Cortex of kidney (tissue), 1 donor: ENCODE measurements at places on chromosomes 2 and 18.

- DNase-seq, result no peak
Measured at GRCh38 chr2:182650704-182651103, 65.4 kb upstream of the DNAJC10 start.

DNA sequence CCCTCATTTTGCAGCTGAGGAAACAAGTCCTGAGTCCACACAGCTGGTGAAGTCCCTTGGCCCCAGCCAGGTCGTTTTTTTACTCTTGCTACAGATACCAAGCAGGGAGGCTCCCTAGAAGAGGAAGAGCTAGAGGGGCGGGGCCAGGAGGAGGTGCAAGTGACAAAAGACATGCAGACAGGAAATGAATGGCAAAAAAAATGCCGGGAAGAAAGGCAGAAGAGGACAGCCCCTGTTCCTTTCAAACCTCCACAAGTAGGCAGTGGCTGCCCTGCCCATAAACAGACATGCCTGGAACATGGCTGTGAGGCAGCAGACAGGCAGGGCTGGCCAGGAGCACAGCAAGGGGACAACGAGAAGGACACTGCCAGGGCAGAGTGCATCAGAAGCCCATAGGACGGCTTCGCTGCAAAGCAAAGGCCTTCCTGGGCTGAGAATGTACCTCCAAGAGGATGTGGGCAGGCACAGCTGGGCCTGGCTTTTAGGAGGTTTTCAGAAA lies 108.7 kb downstream of the ZBTB7C start:
- DNase-seq, result no peak

- DNase-seq, result no peak
Measured at GRCh38 chr2:62511636-62512035, 5.6 kb upstream of the TMEM17 start.

DNA sequence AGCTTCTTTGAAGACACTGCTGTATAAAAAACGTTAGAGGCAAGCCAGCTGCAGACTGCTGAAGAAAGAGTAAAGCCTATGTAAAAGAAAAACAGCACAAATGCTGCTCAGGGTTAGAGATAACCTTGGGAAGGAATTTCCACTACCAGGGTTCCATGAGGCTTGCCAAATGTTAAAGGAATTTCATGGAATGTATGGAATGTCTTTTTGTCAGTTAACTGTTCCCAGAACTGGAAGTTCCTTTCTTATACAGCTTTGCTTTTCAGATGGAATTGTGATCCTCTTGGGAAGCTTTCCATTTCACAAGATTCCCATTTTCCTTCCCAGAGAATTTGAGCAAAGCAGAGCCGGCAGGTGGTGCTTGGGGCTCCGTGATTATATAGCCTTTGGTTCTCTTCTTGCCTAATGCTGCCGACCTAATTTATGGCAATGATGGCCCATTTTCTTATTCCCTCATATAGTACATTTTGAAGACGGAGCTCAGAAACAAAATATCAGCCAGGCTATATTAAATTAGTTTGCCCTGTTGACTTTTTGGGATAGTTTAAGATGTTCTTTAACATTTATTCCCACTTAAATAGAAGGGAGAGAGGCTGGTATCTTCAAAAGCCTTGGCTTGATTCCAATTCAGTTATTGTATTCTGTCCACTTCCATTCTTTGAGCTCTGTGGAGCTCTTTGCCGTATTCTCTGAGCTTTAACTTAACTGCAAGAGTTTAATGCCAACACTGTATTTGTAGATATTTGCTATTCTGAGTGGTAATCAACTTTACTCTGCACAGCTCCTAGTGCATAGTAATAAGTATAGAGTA lies 162.3 kb downstream of the PHLPP1 start:
- DNase-seq, result no peak

DNA sequence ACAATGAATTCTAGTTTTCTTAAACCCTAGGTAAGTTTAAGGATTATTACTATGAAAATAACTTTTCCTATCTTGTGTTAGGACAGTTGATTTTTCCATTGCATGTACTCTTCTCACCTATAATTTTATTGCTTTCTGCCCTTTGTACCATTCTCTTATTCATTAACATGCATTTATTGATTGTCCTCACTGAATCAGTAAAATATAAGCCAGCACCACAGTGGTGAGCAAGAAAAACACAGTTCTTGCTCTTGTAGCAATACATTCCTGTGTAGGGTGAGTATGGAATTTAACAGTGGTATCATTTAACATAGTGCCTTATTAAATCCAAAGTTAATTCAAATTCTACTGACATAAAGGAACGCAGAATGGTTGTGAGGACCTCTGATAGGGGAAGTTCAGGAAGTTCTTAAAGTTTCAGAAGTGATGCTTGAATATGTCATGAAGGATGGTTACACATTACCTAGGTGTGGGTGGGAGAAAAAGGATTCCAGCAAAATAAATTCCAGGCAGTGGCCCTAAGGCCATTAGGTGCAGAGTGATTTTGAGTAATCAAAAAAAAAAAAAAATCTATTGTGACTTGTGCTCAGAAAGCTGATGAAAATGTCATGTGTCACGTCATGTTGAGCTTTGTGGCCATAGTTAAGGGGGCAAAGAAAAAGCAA lies 104.7 kb upstream of the DSEL start:
- no peak for DNase-seq

DNA sequence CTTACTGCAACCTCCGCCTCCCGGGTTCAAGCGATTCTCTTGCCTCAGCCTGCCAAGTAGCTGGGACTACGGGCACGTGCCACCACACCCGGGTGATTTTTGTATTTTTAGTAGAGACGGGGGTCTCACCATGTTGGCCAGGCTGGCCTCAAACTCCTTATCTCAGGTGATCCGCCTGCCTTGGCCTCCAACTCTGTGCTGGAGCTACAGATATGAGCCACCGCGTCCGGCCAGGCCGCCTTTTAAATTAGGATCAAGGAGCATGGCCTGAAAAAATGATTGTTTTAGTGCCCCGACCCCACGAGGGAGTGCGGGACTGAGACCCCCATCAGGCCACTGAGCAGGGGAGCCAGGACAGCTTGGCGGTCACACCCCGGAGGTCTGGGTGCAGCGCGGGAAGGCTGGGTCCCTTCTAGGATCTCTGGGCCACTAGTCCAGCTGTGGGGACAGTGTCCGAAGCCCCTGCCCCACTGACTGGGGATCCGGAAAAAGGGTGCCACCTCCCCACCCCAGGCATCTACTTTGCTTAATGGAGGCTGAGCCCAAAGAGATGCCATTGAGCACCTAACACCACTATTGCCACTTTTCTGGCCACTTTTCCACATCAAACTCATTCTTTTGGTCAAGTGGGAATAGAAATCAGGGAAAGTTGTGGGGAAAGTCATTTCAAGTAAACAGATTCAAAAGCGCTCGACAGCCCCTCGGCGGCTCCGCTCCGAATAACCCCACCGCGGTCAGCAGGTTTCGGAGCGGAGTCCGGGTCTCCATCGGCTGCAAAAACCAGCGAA lies 19.7 kb upstream of the DNMT3A start:
- DNase-seq, result no peak

DNA sequence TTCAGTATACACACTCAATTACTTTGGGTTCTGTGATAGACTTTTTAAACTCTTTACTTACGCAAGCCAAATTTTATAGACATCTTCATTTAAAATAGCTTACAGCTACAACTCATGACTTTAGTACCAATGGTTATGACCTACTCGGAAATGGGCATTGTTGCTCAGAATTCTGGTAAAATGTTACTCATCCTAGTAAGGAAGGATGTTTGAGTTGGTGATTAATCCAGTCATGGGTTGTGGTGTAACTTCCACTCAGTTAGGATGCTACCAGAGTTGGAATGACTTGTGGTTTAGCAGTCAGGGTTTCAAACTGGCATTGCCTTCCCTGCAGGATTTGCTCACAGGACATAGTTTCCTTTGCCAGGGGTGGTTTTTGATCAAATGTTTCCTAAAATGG lies 7.4 kb upstream of the NPC1 start:
- no peak for DNase-seq

- no peak for DNase-seq
Measured at GRCh38 chr18:29226213-29226612, 1049.3 kb upstream of the CDH2 start.

GRCh38 chr2:133163111-133163510 lies 405.2 kb downstream of the NCKAP5 start:
- DNase-seq, result no peak

GRCh38 chr2:54012538-54013141 lies 41.8 kb upstream of the PSME4 start:
- no peak for DNase-seq

- DNase-seq, result no peak
Measured at GRCh38 chr2:102074152-102074783, 68.3 kb upstream of the IL1R1 start.

DNA sequence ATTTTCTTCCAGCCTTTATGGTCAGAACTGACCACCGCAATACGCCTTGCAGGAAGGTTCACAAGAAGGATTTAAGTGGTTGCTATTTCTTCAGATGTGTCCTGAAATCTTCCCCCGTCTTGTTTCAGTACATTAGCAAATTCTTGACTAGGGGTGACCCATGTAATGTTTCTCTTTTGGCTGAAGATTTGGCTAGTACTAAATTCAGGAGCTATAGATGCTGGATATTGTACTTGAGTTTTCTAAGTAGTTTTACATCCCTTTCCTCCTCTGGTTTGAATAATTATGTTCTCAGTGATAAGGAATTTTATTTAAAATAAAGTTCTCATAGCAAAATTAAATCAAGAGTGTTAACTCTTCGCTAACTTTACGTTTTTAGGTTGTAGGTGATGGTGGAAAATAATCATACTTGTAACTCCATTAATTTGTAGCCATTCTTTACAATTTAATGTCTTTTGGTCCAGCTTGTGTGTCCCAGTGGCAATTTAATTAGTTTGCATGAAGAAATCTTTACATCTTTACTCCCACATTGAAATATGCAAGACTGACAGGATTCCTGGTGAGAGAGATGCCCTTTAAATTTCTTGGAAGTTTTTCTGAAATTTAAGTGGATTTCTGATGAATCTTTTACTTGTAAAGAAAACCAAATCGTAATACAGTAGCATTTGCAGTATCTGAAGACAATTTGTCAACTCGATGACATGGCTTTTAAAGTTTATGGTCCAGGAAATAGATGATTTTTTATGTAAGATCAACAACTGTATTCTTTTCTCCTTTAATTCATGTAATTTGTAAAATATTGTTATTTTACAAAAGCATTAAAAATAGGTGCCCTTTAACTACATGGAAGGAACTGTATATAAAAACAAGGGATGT lies 2.8 kb downstream of the PHLPP1 start:
- DNase-seq, result no peak

DNA sequence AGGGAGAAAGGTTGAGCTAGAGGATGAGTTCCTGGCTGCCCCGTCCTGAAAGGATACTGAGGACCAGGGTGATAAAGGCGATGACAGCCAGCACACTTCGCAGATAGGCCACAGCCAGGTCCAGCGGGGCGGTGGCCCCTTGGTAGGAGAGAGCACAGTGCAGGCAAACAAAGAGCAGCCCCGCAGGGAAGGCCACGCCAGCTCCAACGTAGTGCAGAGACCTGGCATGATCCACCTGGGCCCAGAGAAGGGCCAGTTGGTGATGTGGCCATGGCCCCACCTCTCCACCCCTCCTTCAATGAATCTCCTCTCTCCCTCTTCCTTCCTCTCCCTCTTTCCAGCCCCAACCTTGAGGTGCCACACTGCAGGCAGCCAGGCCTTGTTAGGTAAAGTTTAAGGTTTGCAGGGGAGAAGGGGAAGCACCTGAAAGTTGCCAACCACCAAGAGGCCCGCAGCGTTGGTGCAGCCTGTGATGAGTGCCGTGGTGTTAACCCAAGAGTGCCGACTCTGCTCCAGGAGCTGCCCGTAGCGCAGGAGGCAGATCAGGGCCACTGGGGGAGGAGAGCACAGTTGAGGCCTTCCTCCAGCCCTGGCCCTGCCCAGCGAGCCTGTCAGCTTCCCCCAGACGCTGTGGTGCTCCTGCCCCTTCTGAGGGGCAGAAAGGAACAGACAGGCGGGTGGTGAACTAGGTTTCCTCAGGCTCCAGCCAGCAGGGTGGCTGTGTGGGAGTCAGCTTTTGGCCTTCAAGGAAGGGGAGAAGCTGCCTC lies 2.8 kb downstream of the TMEM150A start:
- no peak for DNase-seq

DNA sequence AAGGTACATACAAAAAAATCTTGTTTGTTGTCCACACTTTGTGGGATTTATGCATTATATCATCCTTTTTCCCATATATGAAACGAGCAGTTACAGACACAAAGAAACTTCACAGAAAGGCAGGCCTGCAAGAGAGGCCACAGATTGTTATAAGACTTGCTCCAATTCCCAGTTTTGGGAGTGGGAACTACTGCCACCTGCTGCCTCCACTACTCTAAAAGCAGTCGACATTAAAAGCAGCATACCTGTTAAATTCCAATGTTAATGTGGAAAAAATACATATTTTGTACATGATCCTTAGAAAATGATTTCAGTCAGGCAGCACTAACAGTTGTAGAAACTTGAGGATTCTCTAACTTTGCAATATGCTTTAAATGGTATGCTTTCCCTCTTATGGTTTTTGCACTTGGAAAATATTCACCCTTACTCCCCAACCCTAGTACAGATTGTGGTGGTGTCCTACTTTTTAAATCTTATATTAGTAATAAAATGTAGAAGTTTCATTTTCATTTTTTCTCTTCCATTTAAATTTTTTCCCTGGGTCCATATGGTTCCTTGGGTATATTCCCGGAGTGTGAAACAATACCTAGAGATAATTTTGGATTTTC lies 37.9 kb downstream of the SLC38A11 start:
- no peak for DNase-seq

DNA sequence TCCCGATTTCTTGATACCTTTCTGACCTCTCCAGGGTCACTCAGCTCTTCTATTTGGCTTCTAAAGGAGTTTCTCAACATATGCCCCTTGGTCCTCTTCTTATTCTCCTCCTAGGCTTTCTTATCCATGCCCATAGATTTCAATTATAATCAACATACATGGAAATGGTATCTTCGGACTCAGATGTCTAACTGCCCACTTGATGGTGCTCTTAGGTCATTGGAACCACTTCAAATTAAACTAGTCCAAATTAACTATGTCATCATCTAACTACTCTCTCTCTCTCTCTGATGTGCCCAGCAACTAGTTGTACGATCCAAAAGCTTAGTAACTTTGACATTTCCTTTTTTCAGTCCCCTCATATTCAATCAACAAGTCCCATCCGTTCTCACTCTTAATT lies 43.2 kb upstream of the GPR75 start:
- DNase-seq, result no peak

GRCh38 chr2:56185582-56186046 lies 1.8 kb downstream of the CCDC85A start:
- DNase-seq, result no peak

GRCh38 chr18:21254576-21254975 lies 12.5 kb downstream of the GREB1L start:
- DNase-seq, result no peak

DNA sequence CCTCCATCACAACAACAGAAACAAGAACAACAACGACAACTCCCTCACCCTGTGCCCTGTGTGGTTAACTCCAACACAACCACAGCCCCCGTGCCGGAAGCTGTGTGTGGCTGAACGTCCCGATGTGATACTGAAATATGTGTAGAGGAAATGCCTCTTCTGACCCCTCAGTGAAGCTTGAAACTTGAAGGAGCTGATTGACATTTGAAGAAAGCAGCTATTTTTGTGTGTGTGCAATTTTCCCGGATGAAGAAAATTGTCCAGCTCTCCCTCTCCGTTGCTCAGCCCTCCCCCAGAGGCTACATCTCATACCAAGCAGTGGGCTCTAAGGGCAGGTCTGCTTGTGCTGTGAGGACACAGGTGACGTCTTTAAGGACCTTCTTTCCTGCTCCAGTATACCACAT lies 173.8 kb downstream of the ICOS start:
- DNase-seq, result no peak

- DNase-seq, result no peak
Measured at GRCh38 chr2:233402346-233402745, 48.1 kb downstream of the DGKD start.

GRCh38 chr2:226631671-226632070 lies 167.9 kb downstream of the IRS1 start:
- DNase-seq, result no peak

- no peak for DNase-seq
Measured at GRCh38 chr2:183001948-183002347, 36.3 kb downstream of the NCKAP1 start.
